ENCODE measurements at places on chromosomes 6 and 20.

DNA sequence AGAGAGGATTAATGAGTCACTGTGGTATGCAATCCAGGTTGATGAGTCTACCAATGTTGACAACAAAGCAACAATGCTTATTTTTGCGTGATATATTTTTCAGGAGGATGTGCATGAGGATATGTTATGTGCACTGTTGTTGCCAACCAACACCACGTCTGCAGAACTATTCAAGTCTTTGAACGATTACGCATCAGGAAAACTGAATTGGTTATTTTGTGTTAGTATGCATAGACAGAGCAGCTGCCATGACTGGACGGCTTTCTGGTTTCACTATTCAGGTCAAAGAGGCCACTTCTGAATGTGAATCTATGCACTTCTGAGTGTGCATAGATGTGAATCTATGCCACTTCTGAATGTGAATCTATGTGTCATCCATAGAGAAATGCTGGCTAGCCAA is 134.0 kb upstream of the GRIK2 start:
- DNase-seq = no peak

DNA sequence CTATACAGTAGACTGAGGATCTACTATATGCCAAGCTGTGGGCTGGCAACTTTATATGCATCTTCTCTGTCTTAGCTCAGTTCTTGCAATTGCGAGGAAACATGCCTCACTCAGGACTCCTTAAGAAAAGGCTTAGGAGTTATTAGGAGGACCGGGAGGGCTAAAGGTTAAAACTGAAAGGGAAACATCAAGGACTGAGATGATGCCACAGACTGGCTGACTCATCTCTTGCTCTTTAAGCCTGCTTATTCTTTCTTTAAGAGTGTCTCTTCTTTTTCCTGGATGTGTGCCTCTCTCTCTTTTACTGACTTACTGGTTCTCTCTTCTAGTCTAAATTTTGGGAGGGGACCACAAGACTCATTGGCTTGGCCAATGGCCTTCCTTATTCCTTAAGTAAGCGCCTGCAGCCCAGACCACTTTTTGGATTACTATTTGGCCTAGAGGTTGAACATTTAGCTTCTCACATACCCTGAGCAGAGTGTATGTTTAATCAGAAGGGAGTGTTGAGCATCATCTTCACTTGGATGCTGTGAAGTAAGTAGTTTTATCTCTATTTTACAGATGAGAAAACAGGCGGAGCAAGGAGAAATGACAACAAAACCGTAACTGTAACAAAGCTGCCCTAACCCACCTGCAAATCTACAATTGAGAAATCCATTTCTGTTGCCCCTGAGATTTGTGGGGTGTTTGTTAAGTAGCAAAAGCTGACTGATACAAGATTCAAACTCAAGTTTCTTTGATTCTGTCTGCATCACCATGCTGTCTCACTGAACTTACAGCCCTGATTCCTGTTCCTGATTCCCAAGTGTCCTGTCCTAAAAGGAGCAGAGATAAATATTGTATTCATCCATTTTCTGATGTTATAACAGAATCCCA is 7.2 kb upstream of the SDC4 start:
- DNase-seq = peak; percentile 83

DNA sequence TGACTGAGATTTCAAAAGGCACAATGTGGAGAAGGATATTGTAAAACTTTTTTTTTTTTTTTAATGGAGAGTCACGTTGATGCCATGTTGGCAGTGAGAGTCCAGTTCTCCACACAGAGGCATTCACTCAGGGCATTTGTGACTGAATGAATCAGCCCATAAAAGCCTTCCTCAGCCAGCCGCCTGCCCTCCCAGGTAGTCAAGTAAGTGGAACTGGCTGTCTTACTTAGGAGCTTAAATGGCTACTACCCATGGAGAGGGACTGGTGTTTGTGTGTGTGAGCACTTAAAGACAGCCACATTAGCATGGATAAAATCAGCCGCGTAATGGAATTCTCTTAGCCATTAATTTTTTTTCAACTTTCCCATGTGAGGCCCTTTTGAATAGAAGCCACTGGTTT is 12.6 kb downstream of the AAR2 start:
- no peak for DNase-seq

DNA sequence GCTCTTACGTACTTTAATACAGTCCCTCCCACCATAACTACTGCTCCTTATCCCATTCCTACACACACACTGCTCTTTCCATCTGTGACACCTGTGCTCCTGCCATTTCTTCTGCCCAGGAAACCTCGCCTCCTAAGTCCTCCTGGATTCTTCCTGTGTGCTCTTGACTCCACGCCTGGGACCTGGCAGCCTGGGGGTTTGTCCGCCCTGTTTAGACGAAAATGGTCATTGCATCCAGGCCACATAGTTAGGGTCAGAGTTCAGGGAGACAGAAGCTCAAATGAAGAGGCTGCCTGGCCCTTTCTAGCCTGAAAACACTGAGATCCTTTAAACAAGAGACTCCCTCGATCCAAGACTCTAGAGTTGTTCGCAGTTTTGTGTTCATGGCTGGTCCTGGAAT is 17.4 kb upstream of the CTNNBL1 start:
- DNase-seq = no peak

GRCh38 chr6:114304304-114304887 is 38.4 kb downstream of the HS3ST5 start:
- DNase-seq = peak; percentile 18

DNA sequence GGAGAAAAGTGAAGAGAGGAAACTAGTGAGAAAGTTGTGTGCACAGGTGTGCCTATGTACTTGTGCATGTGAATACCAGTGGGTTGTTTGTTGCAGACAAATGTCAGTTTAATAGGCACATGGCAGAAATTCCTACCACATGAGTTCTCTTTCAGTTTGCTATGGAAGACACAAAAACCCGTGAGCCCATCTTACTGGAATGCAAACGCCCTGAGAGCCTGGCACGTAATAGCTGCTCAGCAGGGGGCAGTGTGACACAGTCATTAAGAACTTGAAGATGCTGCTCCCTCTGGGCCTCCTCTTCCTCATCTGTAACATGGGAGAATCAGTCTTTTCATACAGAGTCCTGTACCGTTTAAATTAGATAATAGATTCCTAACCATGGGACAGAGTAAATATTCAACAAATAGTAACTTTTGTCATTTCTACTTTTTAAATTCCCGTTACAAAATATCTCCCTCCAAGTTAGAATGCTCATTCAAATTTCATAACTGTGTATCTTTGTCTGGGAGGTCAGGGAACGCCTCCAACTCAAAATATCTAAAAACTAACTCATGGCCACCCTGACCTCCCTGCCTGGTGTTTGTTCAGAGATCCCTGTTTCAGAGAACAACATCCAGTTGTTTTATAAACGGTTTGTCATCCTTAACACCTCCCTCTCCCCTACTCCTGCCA is 802.9 kb downstream of the MAFB start:
- peak; percentile 67 for DNase-seq
